ENCODE measurements at places on chromosomes 5 and 9.

DNA sequence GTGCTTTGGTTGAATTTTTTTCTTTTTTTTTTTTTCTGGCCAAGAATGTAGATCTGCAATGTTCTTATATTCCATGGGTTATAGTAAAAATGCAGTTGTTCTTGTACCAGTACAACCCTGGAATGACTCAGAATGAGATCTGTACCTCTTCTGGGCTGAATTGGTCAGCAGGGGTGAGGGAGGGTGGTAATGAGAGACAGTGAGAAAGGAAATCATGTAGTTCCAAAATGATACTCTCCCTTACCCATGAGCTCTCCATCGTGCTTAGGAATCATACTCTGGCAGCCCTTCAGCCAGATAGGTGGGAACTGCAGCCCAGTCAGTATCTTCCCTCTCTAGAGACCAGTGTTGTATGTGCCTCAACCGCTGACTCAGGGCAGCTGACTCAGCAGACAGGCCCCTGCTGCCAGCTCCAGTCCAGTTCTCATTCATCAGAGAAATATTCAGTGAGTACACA is 2.1 kb upstream of the GLIS3 start:
- no peak for DNase-seq

- no peak for DNase-seq
Observed at GRCh38 chr9:129351642-129352145, 173.6 kb upstream of the IER5L start.

DNA sequence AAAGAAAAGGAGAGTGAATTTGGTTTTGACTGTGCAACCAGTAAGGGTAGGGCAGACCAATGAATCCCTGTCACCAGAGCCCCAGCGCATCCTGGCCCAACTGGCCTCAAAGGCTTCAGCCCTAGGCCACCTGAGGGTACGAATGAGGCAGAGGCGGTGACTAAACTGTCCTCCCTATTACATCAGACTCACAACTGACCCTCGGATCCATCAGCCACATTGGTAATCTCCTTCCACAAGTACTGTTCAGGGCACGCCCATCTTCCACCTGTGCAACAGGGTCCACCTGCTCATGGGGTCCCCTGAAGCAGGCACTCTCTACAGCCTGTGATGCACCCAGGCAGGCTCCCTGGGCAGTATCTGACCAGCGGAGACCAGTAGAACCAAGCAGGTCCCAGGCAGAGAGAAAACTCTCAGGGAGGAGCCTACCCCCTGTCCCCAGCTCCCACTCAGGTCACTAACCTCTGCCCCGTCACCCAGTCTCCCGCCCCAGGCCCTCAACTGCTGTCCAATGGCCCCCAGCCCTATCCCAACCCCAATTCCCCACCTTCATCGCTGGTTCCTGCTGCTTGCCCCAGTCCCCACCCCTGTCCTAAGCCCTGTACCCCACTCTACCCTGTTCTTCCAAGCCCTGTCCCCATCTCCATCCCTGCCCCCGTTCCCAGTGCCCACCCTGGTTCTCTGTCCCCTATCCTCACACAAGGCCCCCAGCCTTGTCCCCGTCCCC is 904 bp downstream of the EDF1 start:
- DNase-seq: no peak

DNA sequence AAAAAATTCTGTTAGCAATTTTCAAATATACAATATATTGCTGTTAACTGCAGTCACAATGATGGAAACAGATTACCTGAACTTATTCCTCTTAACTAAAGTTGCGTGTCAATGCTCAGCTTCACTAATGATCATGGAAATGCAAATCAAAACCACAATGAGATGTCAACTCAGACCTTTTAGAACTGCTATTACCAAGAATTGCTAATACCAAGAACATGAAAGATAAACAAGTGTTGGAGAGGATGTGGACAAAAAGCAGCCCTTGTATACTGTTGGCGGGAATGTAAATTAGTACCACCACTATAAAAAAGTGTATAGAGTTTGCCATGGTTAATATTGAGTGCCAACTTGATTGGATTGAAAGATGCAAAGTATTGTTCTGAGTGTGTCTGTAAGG is 1409.7 kb upstream of the CDH18 start:
- DNase-seq: no peak

- peak; percentile 22 for DNase-seq
Observed at GRCh38 chr5:69078921-69079540, 14.8 kb upstream of the SLC30A5 start.

- no peak for DNase-seq
Observed at GRCh38 chr9:104775574-104775936, 11.6 kb downstream of the NIPSNAP3B start.

- no peak for DNase-seq
Observed at GRCh38 chr5:124056326-124056990, 544.5 kb downstream of the CSNK1G3 start.

DNA sequence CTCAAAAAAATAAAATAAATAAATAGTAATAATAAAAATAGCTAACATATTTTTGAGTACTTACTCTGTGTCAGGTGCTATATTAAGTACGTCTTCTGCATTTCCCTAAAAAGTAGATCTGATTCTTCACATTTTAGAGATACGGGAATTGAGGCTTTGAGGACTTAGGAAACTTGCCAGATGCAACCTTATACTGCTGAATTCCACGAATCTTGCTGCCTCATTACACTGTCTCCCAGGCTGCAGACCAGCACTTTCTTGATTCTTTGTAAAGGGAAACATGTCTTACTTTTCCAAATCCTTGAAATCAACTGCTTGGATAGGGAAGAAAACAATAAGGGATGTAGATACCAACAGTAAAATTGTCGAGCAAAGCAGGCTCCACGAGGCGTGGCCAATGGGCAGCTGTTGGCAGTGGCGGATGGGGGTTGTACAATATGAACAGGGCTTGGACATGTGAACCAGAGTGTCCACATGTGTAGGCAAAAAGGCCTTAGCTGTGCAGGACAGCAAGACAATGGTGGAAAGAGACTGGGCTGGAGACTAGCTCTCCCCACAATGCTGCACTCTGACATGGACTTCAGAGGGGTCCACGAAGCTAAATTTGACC is 124.3 kb upstream of the RAI14 start:
- no peak for DNase-seq

DNA sequence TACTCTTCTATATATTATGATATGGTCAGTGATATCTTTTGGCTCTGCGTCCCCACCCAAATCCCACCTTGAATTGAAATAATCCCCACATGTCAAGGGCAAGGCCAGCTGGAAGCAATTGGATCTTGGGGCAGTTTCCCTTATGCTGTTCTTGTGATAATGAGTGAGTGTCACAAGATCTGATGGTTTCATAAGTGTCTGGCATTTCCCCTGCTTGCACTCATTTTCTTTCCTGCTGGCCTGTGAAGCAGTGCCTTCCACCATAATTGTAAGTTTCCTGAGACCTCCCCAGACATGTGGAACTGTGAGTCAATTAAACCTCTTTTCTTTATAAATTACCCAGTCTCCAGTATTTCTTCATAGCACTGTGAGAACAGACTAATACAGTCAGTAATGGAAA is 45.0 kb upstream of the TNC start:
- no peak for DNase-seq

DNA sequence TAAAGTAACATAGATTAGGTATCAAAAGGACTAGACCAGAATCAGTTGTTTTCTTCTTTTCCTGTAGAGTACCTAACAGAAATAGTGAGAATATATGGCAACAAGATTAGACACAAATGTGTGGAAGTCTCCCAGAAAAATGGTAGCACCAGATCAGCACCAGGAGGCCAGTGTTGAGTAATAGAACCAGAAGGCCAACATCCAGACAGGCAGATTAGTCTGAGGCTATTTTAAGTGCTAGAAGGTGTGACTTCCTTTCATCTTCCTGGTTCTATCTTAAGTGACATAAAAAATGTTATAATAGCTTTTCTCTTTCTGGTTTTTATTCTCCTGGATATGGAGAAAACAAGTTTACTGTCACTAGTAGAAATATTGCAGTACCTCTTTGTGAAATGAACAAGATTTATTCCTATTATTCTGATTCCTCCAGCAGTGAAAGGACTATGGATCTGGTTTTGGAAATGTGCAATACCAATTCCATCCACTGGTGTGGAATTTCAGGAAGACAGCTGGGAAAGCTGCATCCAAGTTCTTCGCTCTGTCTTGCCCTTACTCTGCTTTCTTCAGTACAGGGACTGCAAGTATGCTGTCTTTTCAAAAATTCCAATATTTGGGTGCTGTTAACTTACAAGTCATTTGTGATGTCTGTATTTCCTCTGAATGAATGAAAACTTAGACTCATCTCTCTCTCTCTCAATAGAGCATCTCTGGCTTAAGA is 39.1 kb downstream of the SHLD3 start:
- DNase-seq: no peak

- no peak for DNase-seq
Observed at GRCh38 chr5:78653681-78654366, 5.3 kb upstream of the LHFPL2 start.

GRCh38 chr9:136086951-136087740 is 7.9 kb downstream of the NACC2 start:
- DNase-seq: no peak

Data from hematopoietic multipotent progenitor cell treated with erythropoietin and hydrocortisone succinate and interleukin-3 and kit ligand, for 8 days (in vitro differentiated cells).